ENCODE measurements at places on chromosomes 1 and 21.
A peak's percentile ranks its signal among the peaks of the same experiment; 100 is the strongest.

DNA sequence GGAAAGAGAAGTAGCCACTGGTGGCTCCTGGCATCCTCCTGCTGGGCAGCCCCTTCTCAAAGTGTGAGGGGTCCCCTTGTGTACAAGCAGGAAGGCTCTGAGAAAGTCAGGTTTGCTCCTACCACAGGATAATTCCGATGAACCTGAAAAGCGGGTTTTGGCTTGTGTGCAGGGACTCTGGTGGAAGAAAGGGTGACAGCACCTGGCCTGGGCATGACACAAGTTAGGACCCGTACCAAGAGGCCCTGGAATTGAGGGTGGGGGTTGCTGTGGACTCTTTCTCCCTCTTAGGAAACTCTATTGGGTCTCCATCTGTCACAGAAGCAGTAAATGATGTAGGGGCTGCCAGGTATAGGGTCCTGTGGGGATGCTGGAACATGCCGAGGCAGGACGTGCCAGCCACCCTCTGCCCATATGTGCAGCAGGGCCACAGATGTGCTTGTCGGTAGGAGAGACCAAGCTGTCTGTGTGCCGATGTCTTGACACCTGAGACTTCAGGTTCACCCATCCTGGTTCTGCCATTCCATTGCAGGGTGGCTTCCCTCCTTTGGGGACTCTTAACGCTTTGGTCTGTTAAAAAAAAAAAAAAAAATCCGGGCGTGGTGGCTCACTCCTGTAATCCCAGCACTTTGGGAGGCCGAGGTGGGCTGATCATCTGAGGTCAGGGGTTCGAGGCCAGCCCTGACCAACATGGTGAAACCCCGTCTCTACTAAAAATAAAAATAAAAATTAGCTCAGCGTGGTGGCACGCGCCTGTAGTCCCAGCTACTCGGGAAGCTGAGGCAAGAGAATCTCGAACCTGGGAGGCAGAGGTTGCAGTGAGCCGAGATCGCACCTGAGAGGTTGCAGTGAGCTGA is 9.8 kb downstream of the C1orf35 start:
- no peak for DNase-seq

DNA sequence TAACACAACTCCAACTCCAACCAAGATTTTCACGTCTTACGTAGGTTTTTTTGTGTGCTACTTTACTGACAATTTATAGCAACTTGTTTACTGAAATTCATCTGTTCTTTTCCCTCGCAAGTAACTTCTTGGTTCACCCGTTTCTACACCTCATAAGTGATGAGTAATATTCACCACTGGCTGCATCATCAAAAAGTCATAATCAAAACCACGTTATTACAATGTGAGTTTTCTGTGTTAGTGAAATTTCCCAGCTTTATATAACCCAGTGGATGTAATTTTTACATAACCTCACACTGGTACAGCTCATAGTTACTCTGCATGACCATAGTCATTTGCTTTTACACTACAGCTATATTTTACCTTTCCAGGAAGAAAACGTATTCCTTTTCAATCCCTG is 401.1 kb upstream of the LYPLAL1 start:
- DNase-seq = no peak

GRCh38 chr1:227780101-227781044 is 35.1 kb upstream of the PRSS38 start:
- DNase-seq = no peak

DNA sequence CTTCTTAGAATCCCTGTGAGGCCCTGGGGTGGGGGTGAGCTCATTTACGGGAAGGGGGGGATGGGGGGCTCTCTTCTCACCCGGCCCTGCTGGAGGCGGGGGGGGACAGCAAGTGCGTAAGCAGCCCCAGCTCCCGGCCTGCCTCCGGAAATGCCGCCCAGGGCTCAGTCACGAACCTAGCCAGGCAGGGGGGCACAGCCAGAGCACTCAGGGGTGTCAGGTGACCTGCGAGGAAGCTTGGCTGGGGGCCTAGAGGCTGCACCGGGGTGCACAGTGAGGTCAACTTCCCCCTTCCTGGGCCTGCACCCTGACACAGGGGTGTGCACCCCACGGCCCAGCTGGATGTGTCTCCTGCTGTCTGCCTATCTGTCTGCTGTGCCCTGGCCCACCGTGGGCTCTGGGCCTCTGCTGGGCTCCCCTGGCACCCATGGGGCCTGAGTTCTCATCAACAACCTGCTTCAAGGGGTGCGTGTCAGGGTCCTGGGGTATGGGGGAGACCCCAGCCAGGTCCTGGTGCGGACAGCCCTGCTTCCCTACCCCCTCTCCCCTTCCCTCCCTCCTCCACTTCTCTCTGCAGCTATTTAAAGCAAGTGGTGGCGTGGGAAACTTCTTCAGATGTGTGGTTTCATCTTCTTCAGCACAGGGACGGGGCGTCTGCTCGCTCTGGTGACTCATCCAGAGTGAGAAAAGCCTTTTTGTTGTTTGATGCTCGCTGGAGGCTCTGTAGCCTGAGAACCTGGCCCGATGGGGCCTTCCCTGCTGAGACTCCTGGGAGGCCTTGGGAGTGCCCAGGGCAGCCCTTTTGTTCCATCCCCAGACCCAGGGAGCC is 92.5 kb upstream of the RUNX3 start:
- peak; percentile 17 for DNase-seq

DNA sequence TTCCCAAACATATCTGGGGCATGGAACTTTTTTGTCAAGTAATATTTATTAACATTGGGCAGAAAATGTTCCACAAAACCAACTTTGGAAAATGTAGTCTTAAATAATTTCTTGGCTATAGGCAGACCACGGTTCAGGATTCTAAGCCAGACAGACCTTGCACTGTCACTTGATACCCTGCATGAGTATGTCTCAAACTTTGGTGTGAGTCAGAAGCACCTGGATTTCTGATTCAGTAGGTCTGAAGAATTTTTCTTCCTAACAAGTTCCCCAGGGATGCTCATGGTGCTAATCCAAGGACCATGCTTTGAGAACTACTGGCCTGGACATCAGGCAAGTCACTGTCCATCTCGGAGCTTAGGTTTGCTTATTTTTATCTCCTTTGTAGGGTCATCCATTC is 562.0 kb downstream of the PLPP3 start:
- no peak for DNase-seq

DNA sequence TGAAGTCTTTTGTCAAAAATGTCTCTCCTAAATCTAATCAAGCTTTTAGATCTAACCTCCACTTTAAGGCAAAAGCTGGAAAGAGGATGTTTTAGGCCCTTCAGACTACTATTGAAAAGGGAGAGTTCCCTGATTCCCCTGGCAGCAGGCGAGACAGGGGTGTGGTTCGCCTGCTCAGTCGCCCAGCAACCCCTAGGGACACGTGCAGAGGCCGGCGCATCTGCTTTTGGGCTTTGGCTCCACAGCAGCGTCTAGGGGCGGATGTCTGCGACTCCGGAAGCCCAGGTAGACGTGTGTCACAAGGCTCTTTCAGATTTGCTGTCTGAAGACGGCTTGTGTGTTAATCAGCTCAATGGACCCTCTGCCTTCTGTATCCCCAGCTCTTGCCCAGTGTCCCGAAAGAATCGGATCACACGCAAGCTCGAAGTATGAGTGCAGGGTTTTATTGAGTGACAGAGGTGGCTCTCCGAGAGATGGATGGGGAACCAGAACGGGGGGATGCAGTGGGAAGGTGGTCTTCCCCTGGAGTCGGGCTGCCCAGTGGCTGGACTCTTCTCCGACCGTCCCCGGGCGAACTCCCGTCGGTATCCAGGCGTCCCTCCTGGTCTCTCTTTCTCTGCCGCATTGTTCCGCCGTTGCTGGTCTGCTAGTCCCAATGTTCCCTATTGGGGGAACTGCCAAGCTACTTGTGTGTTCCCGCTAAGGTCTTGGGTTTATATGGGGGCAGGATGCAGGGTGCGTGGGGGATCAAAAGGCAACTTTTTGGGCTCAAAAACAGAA is 45.5 kb downstream of the OLFML2B start:
- no peak for DNase-seq

DNA sequence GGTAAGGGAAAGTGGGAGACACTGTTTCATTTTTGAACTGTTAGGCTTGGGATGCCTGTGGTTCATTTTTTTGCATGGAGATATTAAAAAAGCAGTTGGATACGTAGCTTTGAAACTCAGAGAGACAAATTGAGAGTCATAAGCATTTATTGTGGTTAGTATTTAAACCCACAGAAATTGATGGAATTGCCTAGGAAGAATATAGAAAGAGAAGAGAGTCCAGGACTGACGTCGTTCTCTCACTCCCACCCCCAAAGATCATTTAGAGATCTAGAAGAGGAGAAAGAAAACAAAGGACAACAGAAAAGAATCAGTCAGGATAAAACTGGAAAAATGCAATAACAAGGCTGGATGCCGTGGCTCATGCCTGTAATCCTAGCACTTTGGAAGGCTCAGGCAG is 73.2 kb upstream of the BMP8A start:
- DNase-seq = no peak

GRCh38 chr1:89125240-89125912 is 538 bp downstream of the GBP2 start:
- no peak for DNase-seq

GRCh38 chr1:228416217-228416933 is at the start of gene TRIM17:
TSS of gene TRIM17 (minus strand) at chr1:228416861. CDS start at chr1:228415072, 1,789 bp downstream.
- peak; percentile 48 for DNase-seq

GRCh38 chr1:33231166-33231565 is 25.1 kb upstream of the ZNF362 start:
- DNase-seq = no peak

GRCh38 chr1:167912294-167912693 is 1.6 kb downstream of the ADCY10 start:
- DNase-seq = no peak

GRCh38 chr1:9062846-9063245 is 6.6 kb downstream of the SLC2A5 start:
- no peak for DNase-seq

DNA sequence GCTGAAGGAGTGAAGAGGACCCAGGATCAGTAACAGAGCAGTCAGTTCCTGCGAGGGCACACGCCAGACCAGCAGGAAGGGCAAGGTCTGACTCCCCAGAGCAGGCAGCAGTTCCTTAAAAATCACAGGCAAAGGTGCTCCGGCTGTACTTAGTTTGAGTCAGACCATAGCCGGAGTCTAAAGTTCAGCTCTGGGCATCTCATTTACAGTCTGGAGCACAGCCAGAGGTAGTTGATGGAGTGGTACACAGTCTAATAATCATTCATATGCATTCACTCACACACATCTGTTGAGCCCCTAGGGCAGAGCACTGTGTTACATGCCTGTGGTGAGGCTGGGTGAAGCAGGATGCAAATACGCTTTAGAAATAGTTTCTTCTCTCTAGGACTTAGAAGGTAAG is 7.3 kb upstream of the AMIGO1 start:
- no peak for DNase-seq

GRCh38 chr1:42439940-42440339 is 15.9 kb downstream of the ZMYND12 start:
- peak; percentile 6 for DNase-seq

DNA sequence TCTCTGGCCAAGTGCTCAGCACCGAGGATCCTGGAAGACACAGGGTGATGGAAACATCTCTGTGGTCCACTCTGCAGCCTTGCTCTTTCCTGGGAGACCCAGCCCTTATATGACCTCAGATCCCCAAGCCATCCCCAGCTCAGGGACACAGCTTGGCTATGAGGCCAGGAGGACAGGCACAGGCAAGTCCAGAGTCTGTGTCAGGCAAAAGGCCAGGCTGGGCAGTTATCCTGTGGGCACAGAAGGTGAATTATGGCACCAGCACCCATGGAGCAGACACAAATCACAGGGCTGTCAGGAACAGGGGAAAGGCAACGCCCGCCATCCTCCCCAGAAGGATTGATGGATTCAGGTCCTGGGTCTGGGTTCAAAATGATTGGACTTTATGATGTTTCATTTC is 52.1 kb upstream of the SCMH1 start:
- no peak for DNase-seq

DNA sequence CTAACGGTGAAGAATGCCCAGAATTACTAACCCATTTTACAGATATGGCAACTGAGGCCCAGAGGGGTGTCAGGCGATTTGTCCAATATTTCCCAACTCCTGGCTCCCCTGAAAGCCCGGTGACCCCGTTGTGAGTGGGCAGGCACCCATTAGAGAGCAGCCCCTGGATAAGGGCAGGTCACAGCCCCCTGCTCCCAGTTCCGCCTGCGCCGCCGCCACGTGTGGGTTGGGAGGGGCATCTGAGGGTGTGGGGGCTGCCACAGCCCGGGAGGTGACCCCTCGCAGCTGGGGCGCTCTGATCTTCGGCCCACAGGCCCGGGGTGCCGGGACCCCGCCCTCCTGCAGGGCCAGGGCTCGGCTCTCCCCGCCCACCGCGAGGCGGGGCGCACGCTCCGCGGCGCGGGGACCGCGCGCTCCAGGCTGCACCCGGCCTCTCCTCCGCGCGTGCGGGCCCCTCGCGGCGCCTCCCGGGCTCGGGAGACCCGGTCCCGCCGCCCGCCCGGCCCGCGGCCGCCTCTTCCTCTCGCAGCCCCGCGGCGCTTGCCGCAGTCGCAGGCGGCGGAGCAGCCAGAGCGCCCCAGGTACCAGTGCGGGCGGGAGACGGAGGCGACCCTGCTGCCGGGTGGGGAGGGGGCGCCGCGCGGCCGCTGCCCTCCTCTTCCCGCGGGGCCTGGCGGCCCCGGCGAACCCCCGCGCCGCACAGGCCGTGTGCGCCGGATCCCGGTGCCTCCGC is at the start of gene HTR6:
Gene HTR6 (plus strand): TSS at position 423 of the 733 bp plus-strand sequence. CDS start 879 bp downstream, outside the sequence.
- no peak for DNase-seq

GRCh38 chr1:53369034-53369750 is 41.3 kb upstream of the LRP8 start:
- no peak for DNase-seq

GRCh38 chr1:28139025-28139712 is 37.3 kb downstream of the PTAFR start:
- DNase-seq = no peak

- no peak for DNase-seq
These were observed 271.7 kb upstream of the C1orf174 start for GRCh38 chr1:4171480-4172450.

DNA sequence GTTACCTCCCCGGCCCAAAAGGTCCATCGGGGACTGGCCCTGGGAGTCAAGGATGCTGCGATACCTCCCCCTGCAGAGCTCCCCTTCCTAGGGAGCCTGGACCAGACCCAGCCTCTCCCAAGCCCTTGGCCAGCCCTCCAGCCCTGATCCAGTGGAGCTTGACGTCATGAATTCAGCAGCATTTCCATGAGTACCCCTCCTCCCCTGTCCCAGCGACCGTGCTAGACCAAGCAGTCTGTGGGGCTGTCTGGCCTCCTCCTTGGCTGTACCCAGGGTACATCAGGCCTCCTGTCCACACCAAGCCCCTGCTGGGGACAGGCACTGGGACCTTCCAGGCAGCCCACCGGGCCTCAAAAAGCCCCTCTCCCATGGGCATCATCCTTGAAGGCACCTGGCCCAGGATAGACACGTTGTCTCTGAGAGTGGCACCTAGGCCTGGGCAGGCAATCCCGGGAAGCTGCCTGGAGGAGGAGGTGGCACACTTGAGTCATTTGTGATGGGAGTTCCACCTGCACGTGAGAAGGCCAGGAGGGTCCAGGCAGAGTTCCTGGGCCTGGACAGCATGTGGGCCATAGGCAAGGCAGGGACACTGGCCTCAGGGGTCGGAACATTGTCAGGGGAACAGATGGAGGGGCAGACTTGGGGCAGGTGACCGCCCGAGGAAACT is 46.4 kb downstream of the WNT9A start:
- DNase-seq = no peak
